ENCODE measurements at places on chromosomes 5 and 9. TPM values are rescaled to one million over a fixed set of nuclear protein-coding genes. Genes with fewer than 3 reads are reported as not detected.

NEK6 gene
- 21.4 TPM for total RNA-seq

- DNase-seq = no peak
Observed at GRCh38 chr9:101376111-101376848, 8.5 kb downstream of the BAAT start.

DNA sequence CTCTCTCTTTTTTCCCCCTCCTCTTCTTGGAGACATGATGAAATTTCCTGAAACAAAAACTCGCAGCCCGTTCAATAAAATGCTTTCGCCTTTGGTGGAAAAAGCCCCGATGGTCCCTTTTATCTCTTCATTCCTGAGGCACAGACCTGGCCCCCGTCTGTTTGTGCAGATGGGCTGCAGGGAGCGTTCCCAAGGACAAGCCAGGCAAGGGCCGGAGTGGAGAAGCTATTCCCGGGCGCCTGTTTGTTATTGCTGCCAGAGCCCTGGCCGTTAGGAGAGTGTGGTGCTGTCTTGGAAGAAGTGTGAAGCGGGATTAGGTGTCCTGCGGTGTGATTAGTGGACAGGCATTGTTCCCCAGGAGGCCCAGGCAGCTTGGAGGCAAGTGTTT lies 71.9 kb downstream of the SMIM23 start:
- no peak for DNase-seq

GRCh38 chr5:42813533-42813932 lies 1.8 kb upstream of the SELENOP start:
- peak; percentile 80 for DNase-seq

DNA sequence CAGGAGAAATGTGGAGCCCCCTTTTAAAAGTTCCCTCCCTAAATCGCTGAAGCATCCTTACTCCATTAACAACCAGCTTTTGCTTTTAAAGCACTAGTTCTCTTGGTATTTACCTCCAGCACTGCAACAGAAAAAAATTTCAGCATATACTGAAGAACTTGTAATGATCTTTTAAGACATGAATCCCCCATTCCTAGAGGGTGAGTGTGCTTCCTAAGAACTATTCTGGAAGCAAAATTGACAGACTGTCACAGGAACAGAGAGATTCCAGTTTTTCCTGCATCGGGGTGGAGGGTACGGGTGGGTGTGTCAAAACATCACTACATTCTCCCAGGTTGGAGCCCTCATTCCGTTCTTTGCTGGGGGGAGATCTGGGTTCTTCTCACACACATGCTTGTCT lies 151.9 kb downstream of the EBF1 start:
- no peak for DNase-seq
